ENCODE measurements at places on chromosomes 4 and X.

DNA sequence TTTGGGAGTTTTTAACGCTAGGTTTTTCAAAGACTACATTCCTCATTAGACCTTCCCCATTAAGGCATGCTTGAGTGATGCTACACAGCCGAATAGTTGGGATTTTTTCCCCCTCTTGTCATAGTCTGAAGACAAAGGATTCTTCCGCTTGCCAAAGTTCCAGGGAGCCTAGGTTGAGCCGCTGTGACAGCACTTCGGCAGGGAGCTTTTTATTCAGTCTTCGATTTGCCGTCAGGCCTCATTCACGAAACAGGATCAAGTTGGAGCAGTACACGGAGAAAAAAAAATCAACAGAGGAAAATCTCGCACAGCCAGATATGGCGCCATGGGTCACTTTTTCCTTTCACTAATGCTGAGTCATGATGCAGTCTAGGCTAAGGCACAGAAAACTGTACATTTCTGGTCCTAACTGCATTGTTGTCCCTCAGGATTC is 24.3 kb downstream of the SHROOM3 start:
- no peak for DNase-seq

GRCh38 chr4:85218756-85219155 is 252.3 kb upstream of the WDFY3 start:
- no peak for DNase-seq

DNA sequence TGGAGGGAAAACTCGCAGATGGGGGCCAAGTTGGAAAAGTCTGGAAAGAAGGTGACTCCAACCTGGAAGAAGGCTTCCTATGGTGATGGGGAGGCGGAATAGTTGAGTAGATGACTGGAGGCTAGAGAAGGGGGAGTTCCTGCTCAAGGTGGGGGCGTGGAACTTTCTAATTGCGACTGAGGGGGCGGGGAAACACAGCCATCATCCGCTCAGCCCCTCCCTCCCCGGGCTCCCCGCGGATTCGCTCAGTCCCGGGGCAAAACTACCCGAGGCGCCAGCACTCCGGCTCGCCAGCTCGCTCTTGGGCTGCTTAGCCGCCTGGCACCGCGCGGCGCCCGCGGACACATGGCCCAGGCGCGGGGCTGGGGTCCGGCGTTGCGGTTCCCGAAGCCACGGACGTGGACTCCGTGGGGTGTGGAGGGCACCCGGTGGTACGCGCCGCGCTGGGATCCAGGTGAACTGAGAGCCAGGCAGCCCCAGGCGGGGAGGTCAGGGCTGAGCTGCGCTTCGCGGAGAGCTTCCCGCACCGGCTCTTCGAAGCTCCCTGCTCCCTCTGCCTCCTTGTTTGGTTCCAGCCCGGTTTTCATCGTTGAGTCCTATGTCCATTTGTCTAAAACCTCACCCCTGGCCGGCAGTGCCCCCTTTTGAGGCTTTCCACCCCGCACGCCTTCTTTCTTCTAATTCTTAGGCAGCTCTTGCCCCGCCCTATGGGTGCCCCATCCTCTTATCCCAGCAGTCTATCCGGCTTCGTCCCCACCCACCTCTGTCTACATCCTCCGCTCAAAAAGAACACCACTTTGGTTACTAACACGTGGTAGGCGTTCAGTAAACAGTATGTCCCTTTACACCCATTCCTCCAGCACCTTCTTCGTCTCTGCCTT is 38.9 kb downstream of the STARD8 start:
- peak; percentile 25 for DNase-seq

DNA sequence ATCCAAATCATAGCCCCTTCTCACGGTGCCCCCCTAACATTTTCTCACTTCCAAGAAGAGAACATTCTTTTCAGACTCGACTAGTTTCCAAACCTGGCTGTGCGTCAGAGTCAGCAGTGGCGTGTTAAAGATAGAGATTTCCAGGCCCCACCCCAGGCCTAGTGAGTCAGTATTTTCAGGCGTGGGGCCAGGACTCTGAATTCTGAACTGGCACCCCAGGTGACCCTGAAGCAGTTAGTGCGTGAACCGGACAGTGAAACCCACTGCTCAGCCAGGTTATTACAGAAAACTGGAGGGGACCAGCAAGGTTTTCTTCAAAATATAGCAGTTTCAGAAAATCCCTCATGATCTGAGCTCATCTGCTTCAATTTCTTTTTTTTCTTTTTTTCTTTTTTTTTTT is 35.0 kb upstream of the BCOR start:
- DNase-seq = no peak

- DNase-seq = no peak
Observed at GRCh38 chrX:136199365-136199764, 51.8 kb downstream of the MAP7D3 start.

- no peak for DNase-seq
Observed at GRCh38 chr4:153064571-153064970, 128.4 kb downstream of the FHDC1 start.

DNA sequence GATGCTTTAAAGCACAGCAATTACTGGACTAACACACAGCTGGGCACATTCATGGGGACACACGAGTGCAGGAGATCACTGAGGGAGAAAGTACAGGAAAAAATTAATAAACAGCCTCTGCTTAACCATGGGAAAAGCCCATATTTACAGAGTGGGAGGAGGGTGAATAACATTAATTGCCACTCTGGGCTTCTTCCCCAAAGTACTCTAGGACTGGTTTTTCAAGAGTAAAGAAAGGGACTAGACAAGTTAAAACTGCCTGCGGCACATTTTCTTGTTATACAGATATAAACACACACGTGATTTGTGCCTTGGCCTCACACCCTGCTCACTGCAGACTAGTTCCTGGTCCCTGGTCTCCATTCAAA is 179.7 kb upstream of the TET2 start:
- DNase-seq = no peak

- no peak for DNase-seq
Observed at GRCh38 chrX:73455171-73455570, 8.3 kb downstream of the CDX4 start.

- DNase-seq = peak; percentile 38
Observed at GRCh38 chrX:129779747-129780146, at the start of gene SASH3. TSS of gene SASH3 (plus strand) at chrX:129779949. CDS start at chrX:129780098, 149 bp downstream.

GRCh38 chr4:169566021-169566818 is 46.2 kb downstream of the NEK1 start:
- DNase-seq = peak; percentile 74

- DNase-seq = no peak
Observed at GRCh38 chr4:44817930-44818329, 91.6 kb upstream of the GNPDA2 start.

DNA sequence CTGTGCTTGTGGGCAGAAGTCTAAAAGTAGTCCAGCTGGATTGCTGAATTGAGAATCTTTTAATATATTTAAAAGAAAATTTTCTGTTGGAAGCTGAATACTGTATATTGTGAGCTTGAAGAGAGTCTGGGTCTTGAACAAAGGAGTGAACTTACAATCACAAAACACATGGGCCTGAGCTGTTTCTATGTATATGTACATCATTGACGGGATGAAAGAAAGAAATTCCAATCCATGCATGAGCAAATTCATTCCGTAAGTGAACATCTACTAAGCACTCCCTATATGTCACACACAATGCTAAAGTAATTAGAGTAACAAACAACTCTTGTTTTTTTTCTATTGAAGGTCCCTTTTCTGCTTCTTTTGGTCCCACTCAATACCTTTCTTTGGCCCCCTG is 331.0 kb downstream of the HS3ST1 start:
- no peak for DNase-seq

DNA sequence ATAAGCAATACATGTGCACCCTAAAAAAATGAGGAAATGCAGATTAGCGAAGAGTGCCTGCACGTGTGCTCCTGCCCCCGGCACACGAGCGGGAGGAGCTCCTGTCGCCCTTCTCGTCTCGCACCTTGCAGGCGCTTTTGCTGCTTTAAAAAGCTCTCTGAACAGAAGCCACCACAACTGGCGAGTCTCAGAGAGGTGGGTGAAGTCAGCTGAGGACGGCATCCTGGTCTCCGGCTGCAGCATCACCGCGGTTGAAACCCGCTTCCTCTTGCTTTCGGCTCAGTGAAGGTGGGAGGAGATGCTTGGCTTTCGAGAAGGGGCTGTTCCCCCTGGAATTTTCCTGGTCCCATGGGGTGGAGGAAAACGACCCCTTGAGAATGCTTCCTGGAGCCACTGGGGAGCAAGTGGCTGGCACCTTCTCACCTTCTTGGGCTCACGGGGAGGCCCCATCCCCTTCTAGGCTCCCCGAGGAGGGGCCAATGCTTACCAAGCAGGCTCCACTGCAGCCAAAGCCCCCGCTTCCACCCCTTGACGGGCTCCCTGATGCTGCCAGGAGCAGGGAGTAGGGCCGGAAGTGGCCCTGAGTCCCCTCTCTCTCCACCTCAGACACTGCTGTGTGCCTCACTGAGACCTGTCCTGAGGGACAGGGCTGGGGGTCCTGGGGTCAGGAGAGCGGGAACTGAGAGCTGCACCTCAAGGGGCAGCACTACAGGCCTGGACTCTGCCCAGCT is 29.2 kb upstream of the MXD4 start:
- DNase-seq = peak; percentile 52

DNA sequence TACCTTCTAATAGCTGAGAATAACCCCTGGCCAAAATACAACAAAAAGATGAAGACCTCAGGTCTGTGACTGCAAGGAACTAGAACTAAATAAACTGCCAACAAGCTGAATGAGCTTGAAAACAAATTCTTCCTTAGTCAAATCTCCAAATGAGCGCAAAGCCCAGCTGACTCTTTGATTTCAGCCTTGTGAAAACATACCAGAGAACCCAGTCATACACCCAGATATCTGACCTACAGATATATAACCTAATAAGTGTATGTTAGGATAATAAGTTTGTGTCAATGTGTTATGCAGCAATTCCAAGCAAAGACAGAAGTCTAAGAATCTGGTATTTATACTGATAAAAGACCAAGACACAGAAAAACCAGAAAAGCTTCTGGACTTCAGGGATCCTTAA is 38.0 kb upstream of the ADGRL3 start:
- DNase-seq = no peak

GRCh38 chr4:37628977-37629609 is 57.1 kb downstream of the RELL1 start:
- no peak for DNase-seq

- no peak for DNase-seq
Observed at GRCh38 chr4:45518832-45519231, 605.0 kb downstream of the GABRG1 start.

DNA sequence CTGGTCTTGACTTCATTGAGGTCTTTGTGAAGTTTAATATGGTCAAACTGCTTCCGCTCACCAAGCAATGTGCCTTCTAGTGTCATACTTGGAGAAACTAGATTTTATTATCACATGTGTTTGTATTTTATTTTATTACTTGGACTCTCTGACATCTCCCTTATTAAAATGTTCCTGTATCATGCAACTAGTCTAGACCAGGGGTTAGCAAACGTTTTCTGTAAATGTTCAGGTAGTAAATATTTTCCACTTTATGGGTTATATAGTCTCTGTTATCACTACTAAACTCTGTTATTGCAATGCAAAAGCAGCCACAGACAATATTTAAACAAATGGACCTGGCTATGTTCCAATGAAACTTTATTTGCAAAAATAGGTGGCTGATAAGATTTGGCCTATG is 443.8 kb downstream of the MID1IP1 start:
- DNase-seq = no peak

DNA sequence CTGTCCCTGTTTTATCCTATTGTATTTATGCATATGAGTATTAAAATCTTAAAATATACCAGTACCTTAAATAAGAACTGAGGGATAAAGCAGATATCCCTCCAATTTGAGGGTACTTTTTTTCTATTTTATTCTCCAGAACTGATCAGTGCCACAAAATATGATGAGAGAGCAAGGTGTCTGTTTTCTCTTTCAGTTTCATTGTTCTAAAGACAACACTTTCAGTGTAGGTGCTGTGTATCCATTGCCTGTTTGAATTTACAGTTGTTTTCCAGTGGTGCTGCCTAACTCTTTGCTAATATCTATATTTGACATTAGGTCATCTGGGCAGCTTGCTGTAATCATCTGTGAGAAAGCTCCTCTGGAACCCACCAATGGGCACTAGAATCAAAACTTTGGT is 394.7 kb downstream of the IL1RAPL1 start:
- DNase-seq = no peak

- no peak for DNase-seq
Observed at GRCh38 chr4:169250796-169251195, 20.0 kb downstream of the SH3RF1 start.

GRCh38 chr4:83217721-83218522 is 66.7 kb downstream of the COQ2 start:
- DNase-seq = peak; percentile 72

GRCh38 chrX:48472225-48472624 is 2.2 kb upstream of the SLC38A5 start:
- DNase-seq = no peak

DNA sequence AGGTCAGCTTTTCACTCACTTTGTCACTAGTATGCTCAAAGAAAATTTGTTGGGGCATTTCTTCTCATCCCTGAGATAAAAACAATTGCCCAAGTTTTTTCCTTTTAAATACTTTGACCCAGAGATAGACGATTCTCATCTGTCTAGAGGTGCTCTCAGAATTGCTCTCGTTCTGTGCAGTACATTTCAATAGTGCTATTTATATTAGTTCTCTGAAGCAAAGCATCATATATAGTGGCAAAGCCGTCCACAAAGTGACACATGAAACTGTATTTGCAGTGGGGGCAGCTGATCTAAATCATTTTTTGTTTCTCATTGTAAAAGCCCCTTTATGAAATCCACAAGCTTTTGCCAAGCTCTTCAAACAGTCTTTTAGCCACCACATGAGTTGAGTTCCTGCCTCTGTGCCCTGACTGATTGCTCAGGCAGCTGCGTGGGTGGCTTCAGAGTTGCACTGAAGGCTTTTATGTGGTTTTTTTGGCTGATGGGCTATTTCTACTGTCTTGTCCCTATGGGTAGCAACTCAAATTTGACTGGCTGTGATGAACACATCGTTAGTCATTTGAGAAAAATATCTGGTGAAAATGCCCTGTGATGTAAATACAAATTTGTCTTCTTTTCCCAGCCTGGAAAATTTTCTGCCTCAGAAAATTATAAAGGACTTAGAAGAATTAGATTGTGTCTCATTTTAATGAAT is 119.1 kb upstream of the OTUD4 start:
- peak; percentile 63 for DNase-seq

DNA sequence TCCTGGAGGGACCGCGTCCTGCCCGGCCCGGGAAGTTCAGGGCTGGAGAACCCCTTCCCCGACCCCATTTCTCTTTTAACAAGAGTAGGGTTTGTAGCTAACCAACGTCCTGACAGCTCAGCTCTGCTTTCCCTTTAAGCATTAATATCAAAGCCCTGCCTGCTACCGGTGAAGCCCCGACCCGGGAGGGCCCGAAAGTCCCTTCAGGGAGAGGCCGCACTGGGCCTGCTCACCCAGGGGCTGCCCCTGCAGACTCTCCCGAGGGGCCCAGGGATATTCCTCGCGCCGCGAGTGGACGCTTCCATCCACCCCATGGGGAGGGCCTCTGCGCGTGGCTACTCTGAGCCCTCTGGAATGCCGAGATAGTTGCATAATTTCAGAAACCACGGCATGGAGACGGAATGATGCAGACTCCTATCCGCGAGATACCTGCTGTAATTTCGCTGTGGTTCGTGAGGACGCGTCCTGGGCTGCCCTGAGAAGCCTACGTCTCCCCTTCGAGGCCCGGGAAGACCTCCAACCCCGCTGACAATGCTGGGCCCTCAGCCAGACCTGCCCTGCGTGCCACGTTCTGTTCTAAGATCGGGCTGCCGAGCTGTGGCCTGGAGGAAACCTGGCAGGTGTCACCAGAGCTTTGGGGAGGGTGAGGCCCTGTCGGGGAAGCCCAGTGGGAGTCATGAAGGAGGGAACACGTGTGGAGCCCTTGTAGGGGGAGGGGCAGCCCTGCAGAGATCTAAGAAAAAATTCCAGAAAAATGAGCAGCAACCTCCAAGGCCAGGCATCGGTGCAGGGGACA is 999 bp upstream of the CTBP1 start:
- peak; percentile 78 for DNase-seq

- DNase-seq = no peak
Observed at GRCh38 chrX:63101879-63102620, 249.1 kb downstream of the SPIN4 start.

- DNase-seq = no peak
Observed at GRCh38 chr4:5827108-5828004, 65.5 kb downstream of the CRMP1 start.
